Activated CD4-positive, CD25-positive, alpha-beta regulatory T cell treated with anti-CD3 and anti-CD28 coated beads, Interleukin-2, amount 50 U/mL, for 16 hours (primary cell): ENCODE measurements at places on chromosomes 12 and 14.

- DNase-seq: no peak
These were observed 131.3 kb upstream of the RAP1B start for GRCh38 chr12:68479261-68479895.

GRCh38 chr12:52310622-52311284, 10.4 kb downstream of the KRT83 start:
- no peak for DNase-seq

GRCh38 chr14:28151926-28152325, 614.7 kb upstream of the FOXG1 start:
- no peak for DNase-seq

DNA sequence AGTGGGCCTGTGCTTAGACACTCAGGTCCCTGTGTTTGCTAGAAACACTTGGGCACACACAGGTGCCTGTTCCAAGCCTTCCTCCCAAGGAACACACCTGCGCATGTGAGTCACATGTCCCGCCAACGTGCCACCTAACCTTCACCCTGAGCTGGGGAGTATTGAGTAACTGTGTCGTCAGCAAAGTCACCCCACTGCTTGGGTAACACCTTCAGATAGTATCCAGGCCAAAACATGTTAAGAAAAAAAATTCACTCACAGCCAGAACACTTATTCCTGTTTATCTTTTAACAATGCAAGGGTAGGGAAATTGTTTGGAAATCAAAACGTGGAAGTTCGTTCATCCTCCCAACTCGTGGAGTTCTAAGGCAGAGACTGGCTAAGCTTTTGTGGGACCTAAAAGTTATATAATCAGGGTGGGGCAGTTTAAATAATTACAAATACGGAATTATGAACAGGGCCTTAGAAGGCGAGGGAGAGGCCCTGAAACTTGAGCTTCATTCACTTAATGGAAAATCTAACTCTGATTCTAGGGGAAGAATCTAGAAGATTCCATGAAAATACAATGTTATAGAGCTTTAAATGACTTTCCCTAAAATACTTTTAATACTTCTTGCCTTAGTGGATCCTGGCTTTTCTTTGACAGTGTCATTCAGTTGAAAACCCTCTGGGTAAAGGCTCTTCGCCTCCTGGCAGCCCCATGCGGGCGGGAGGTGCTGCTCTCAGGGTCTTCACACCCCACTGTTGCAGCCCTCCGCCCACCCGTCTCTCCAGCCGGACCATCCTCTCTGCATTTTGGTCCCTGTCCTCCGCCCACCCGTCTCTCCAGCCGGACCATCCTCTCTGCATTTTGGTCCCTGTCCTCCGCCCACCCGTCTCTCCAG, 30.3 kb upstream of the ADIPOR2 start:
- peak; percentile 25 for DNase-seq

DNA sequence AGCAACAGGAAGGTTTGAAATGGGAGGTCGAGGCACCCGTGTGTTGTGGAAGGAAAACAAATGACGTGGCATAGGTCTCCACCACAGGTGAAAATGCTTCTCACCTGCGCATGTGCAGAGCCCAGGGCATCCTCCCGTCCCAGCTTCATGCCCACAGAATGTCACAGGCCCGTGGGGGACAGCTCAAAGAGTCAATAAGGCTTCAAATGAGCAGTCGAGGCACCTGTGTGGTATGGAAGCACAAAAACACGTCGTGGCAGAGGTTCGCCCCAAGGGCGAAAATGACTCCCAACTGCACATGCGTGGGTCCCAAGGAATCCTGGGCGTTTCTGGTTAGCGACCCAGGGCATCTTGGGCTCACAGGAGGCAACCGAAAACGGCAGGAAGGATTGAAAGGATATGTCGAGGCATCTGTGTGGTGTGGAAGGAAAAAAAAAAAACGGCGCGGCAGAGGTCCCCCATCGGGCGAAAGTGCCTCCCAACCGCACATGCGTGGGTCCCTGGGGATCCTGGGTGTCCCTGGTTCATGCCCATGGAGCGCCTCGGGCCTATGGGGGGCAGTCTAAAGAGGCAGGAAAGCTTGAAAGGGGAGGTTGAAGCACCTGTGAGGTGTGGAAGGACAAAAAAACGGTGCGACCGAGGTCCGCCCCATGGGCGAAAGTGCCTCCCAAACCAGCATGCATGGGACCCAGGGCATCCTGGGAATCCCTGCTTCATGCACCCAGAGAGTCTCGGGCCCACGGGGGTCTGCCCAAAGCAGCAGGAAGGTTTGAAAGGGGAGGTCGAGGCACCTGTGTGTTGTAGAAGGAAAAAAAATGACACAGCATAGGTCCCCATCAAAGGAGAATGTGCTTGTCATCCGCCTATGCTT, 578.5 kb downstream of the ALG10 start:
- no peak for DNase-seq

GRCh38 chr14:94472842-94473241, 3.2 kb downstream of the SERPINA9 start:
- no peak for DNase-seq

DNA sequence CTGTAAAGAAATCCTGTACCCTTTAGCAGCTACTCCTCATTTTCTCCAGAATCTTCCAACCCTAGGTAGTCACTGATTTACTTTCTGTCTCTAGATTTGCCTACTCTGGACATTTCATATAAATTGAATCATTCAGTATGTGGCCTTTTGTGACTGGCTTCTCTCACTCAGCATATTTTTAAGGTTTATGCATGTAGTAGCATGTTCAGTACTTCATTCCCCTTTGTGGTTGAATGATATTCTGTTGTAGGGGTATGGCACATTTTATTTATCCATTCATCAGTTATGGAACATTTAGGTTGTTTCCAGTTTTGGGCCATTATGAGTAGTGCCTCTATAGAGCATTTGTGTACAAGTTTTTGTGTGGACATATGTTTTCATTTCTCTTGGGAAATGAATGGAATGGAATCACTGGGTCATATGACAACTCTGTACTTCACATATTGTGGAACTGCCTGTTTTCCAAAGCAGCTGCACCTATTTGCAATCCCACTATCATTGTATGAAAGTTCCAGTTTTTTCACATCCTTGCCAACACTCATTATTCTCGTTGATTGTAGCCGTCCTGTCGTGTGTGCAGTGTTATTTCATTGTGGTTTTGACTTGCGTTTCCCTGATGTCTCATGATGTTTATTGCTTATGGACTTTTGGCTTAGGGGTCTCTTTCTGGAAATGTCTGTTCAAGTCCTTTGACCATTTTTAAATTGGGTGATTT, 57.2 kb downstream of the ATF7IP start:
- no peak for DNase-seq

GRCh38 chr12:2806700-2807099, 5.8 kb upstream of the ITFG2 start:
- no peak for DNase-seq

DNA sequence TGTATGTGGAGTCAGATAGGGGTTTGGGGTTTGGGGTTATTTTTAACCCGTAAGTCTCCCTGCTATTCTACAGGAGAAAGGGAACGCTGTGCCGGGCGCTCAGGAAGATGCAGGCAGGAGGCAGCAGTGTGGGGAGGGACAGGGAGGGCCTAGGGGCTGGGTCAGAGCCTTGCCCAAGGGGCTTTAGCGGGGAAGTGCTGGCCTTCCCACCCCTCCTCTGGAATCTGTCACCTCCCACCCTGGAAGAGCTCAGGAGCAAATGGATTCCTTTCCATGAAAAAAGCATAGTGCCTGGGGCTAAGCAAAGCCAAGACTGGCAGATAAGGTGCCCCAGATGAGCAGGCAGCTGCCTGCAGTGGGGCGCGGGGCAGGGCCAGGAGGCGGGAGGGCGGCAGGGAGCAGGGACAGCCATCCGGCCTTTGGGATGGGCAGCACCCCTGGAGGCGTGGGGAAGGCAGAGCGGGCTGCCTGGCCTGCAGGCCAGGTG, 7.3 kb upstream of the INF2 start:
- no peak for DNase-seq

GRCh38 chr12:106135075-106135474, 3.7 kb downstream of the NUAK1 start:
- no peak for DNase-seq

DNA sequence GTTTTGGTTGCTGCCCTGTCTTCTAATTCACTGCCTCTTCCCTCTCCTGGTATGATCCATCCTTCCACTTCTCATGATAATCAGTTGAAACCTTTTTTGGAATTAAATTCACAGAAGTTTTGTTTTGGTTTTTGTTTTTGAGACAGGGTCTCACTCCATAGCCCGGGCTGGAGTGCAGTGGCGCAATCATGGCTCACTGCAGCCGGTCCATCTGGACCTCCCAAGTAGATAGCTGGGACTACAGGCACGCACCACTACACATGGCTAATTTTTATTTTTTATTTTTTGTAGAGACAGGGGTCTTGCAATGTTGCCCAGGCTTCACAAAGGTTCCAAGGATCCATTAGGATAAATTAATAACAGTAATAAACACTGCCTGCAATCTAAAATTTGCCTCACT, 164.3 kb downstream of the PRKCH start:
- DNase-seq: no peak
